Activated naive CD8-positive, alpha-beta T cell treated with anti-CD3 and anti-CD28 coated beads, Interleukin-2, amount 50 U/mL, for 16 hours (primary cell): ENCODE measurements at places on chromosomes 5 and 9.

- no peak for DNase-seq
Measured at GRCh38 chr5:149863830-149864229, 80.8 kb downstream of the PDE6A start.

GRCh38 chr5:10788358-10788757 lies 27.3 kb upstream of the DAP start:
- DNase-seq, result no peak

- DNase-seq, result no peak
Measured at GRCh38 chr9:107307331-107307730, 24.3 kb downstream of the RAD23B start.

DNA sequence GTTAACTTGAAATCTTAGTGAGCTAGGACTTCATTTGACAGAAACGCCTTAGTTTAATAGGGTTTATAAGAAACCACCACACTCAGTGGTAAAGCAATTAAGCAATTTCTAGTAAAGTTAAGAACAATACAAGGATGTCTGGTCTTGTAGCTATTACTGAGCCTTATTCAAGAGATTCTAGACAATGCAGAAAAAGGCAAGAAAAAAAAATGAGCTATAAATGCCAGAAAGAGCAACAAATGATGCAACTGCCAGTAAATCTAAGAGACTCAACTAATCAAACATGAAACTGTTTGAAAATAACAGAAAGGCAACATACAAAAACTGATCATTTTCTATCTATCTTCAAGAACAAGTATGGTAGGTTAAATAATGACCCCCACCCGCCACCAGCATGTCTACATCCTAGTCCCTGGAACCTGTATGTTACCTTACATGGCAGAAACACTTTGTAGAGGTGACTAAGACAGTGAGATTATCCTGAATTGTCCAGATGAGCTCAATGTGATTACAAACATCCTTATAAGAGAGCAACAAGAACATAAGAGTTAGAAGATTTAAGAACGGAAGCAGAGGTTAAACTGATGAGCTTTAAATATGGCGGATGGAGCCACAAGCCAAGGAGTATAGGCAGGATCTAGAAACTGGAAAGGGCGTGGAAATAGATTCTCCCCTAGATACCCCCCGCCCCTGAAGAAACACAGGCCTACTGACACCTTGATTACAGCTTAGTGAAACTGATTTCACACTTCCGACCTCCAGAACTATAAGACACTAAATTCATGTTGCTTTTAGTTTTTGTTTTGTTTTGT lies 93.0 kb downstream of the SUSD1 start:
- DNase-seq, result no peak

- peak; percentile 92 for DNase-seq
Measured at GRCh38 chr5:6712577-6713273, 507 bp upstream of the TENT4A start.

DNA sequence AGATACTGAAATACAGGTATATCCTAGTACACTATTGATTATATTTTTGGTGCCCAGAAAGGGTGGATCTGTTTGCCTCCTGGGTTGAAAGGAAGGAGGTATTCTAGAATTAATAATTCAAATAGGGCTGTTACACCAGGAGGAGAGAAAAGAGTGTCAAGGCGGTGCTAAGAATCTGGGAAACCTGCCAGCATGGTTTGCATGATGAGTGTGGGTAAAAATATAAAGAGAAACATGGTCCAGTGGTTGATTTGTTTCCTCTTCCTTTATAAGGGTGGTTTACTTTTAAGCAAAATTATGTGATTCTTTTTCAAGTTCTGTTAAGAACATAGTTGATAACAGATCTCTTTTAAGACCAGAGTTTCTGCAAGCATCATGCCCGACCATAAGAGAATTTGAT lies 69.4 kb upstream of the NFIB start:
- no peak for DNase-seq

DNA sequence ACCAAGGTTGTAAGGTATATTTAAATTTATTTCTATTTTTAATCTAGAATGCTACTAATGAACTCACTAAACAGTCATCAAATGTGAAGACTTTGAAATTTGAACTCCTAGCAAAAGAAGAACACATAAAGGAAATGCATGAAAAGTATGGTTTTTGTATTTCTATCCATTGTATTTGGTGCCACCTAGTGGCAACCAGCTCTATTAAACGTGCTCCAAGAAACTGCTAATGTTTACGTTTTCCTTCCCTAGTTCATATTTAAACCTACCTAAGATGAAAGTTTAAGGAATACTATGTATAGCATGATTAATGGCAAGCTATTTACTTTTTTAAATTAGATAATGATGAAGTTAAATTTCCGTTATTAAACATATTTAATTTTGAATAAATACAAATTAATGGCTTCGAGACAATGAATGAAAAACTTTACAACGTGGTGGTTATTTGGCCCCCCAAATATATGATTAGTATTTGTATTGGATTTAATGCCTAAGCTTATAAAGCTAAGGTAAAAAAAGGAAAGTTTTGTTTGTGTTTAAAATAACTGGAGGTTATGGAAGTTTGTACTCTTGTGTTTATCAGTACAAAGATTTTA lies 115.9 kb upstream of the SH3GL2 start:
- DNase-seq, result no peak

DNA sequence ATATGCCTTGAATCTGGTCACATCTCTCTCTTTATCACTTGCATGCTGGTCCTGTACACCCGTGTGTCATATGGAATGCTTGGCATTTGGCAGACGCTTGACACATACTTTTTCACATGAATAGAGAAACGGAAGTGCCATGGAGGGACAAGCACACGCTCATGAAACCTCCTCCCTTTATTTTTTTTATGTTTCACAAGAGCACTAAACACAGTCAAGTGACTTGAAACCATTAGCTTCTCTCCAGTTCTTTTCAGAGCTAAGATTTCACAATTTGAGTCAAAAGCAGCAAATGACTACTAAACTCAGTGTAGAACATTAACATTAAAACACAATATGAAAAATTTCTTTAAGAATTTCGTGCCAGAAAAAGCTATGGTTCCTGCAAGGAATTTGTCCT lies 151.1 kb downstream of the DOCK2 start:
- DNase-seq, result no peak

DNA sequence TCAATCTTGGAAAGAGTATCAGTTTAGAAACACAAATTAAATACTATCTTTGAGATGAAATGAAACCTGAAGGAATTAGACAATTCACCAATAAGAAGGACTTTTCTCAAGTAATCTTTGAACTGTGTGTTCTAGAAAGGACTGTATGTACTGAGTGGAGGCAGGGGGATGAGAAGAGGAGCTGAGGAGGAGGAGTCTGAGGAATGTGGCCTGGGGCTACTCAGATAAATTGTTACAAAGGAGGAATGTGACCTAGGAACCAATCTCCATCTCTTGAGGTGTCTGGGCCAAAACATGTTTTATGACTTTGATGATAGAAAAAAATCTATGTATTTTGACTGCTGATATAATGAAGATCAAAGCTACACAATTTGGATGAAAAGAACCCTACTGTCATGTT lies 124.3 kb upstream of the ANKRD55 start:
- DNase-seq, result no peak

- no peak for DNase-seq
Measured at GRCh38 chr5:148759101-148759500, 67.3 kb upstream of the ADRB2 start.

DNA sequence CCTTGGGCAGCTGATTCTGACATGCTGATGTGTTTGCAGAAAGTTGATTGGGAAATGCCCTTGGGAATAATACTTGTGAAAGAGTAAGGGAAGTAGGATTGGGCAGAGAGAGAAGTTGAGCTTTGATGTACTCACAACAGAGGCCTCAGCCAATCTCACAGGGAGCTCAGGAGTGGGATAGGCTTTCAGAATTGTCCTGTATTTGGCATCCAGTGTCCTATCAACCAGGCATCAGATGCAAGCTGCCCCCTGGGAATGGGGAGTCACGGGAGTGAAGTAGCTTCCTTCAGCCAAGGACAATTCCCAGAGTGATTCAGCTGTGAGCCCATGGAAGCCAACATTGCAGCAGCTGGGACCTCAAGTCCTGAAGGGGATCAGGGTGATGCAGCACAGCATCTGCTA lies 39.6 kb downstream of the DMAC1 start:
- DNase-seq, result no peak
